Stimulated activated CD4-positive, alpha-beta T cell treated with anti-CD3 and anti-CD28 coated beads, Interleukin-4, amount 100 ng/mL, for 48 hours (primary cell): ENCODE measurements at places on chromosomes 4 and X.

GRCh38 chrX:153573984-153574383, 25.0 kb downstream of the CCNQ start:
- DNase-seq = no peak

GRCh38 chr4:83259586-83259985, 25.0 kb downstream of the COQ2 start:
- no peak for DNase-seq

- DNase-seq = no peak
These were observed 197.5 kb downstream of the CCNG2 start for GRCh38 chr4:77354550-77354949.

DNA sequence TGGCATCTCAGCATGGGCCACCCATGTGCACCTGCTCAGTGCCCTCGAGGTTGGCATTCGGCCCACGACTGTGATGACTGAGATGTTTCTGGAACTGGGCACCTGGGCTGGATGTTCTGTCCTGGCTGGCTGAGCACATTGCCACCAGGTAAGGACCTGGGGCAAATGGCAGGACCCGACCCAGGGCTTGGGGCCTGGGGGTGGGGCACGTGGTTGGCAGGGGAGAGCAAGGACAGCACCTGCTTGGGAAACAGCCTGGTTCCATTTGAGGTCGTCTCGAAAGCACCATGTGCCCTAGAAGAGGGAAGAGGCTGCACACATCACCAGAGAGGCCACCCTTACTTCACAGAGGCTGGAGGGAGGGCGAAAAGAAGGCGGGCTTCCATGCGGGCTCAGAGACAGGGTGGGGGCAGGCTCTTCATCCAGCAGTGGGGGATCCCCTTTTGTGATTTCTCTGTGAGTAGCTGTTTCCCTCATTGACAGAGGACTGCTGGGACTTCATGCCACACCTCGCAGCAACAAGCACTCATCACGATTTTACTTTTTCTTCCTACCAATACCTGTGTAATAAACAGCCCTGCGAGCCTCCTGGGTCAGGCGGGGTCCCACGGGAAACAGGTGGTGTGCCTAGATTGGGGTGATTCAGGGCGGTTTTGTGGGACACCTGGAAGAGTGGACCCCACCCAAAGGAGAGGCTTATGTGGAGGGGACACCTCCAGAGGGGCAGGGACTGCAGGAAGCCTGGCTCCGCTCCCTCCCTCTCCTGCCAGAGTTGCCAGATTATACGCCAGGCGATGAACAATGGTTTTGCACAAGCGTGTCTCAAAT, 12.0 kb downstream of the TMEM187 start:
- DNase-seq = no peak

- no peak for DNase-seq
These were observed 5.1 kb upstream of the KCNIP4 start for GRCh38 chr4:21953653-21954052.

GRCh38 chrX:149807747-149808458, 26.2 kb downstream of the MAGEA9 start:
- DNase-seq = no peak

- no peak for DNase-seq
These were observed 82.5 kb downstream of the BMP3 start for GRCh38 chr4:81113024-81113423.

GRCh38 chrX:96979766-96980165, 96.1 kb downstream of the RPA4 start:
- no peak for DNase-seq

GRCh38 chr4:1784789-1785591, 8.1 kb upstream of the FGFR3 start:
- DNase-seq = no peak

GRCh38 chr4:37759833-37760232, 66.7 kb upstream of the PGM2 start:
- no peak for DNase-seq

DNA sequence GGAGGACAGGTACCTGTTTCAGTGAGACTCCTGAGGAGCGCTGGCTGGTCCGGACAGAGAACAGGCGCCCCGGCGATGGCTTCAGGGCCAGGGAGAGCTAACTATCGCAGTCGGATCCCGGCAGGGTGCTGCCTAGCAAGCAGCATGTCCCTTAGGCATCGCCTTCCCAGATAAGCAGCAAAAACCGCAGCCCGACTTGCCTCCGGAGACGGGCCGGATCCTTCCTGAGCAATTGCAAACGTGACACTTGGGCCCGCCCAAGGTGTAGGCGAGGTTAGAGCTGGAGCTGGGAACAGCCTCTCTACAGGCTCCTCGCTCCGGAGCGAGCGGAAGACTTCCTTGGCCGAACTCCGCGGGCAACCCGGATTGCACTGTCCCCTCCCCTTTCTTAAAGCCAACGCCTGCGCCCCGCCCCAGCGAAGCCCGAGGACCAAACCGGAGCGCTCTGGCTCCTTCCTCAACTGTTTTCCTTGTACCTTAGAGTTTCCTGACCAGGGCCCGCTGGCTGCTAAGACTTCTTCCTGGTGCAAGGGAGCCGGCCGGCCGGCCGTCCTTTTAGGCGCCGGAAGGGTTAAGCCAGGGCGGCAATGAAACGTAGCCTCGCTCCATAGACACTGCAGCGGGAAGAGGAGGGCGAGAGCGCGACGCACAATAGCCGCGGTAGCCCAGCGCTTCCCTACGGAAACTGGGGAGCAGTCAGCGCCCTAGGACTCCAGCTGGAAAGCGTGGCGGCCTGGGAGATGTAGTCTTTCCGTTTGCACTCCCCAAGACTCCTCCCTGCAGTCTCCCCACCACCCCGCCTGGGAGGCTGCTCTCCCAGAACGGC, at the start of gene OPHN1:
Gene OPHN1, minus strand, starts transcription at position 341 of the 826 bp plus-strand sequence. CDS start 475 bp downstream, outside the sequence.
- peak; percentile 5 for DNase-seq

DNA sequence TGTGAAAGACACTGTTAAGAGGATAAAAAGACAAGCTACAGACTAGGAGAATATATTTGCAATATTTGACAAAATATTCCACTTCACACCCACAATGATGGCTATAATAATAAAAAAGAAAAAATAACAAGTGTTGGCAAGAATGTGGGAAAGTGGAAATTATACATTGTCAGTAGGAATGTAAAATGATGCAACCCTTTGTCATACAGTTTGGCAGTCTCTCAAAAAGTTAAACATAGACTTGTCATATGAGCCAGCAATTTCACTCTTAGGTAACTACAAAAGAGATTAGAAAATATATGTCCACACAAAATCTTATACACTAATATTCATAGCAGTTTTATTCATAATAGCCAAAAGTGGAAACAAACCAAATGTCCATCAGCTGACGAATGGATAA, 5.2 kb upstream of the RADX start:
- DNase-seq = no peak

GRCh38 chr4:185143601-185143969, 519 bp downstream of the SLC25A4 start:
- no peak for DNase-seq

- DNase-seq = no peak
These were observed 17.1 kb upstream of the GPRIN3 start for GRCh38 chr4:89324671-89325070.

GRCh38 chr4:23572382-23572781, 317.5 kb downstream of the PPARGC1A start:
- DNase-seq = no peak

GRCh38 chr4:177285953-177286352, 23.7 kb upstream of the NEIL3 start:
- DNase-seq = no peak

DNA sequence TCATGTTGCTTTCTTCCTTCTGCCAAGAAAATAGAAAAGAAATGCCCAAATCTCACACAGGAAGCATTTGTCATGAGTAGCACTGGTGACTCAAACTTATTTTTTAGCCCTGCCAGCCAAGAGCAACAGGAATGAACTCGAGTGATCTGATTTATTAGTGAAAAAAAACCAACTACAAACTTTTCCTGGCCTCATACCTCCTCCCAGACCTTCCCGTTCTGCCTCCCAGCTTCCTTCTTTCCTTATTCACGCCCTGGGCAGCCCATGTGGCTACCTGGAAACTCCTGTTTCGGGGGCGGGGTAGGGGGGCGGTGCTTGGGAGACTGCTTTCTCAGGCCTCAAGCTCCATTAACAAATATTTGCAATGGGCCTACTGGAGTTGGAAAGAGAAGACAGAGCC, 178.5 kb downstream of the NHS start:
- DNase-seq = no peak

DNA sequence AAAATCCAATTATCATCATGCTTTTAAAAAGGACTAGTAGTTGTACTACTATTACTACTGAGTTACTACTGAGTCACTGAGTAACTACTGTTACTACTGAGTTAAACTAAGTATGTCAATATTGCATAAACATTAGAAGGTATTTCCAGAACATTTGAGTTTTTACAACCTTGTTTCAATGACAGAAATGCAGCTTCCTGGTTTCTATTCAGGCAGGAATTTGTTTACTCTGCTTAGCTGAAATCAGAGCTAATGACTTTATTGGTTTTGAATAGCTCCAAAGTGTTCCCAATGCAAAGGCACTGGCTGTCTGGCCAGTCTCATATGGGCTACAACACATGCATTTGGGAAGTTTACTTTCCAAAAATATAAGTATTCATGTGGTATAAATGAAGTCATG, 12.0 kb downstream of the RPS6KA6 start:
- DNase-seq = no peak

DNA sequence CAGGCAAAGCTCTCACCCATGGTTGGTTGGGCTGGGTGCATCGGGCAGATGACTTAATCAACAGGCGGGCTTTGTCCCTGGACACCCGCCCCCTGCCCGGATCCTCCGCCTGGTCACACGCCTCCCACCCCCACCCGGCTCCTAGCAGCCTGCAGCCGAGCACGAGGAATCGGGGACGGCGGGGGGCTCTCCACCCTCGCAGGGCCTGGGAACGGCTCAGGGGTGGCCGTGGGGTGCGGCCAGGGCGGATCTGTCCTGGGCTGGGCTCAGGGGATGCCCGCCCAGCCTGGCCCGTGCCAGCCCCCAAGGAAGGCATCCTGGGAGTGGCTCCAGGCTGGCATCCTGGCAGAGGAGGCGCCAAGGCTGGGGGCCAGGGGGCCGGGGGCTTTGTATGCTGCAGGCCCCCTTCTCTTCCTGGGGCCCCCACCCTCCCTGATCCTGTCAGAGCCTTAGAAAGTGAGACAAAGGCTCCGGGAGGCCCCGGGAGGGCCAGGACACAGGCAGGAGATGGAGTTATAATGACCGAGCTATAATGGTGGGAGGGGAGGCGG, 32.5 kb upstream of the FGFR3 start:
- no peak for DNase-seq

DNA sequence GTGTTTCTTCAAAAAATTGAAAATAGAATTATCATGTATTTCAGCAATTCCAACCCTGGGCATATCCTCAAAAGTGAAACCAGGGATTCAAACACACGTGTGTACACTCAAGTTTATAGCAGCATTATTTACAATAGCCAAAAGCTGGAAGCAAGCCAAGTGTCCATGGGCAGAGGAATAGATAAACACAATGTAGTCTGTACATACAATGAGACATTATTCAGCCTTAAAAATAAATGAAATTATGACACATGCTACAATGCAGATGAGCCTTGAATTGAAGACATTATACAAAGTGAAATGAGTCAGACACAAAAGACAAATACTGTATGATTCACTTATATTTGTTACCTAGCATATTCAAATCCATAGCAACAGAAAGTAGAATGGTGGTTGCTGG, 853.4 kb downstream of the STIM2 start:
- no peak for DNase-seq

- DNase-seq = peak; percentile 0
These were observed 418.2 kb downstream of the STIM2 start for GRCh38 chr4:27278615-27279375.

- DNase-seq = no peak
These were observed 119.4 kb upstream of the FAM9B start for GRCh38 chrX:9153300-9153699.

GRCh38 chr4:92399032-92399431, 95.3 kb downstream of the GRID2 start:
- DNase-seq = no peak

DNA sequence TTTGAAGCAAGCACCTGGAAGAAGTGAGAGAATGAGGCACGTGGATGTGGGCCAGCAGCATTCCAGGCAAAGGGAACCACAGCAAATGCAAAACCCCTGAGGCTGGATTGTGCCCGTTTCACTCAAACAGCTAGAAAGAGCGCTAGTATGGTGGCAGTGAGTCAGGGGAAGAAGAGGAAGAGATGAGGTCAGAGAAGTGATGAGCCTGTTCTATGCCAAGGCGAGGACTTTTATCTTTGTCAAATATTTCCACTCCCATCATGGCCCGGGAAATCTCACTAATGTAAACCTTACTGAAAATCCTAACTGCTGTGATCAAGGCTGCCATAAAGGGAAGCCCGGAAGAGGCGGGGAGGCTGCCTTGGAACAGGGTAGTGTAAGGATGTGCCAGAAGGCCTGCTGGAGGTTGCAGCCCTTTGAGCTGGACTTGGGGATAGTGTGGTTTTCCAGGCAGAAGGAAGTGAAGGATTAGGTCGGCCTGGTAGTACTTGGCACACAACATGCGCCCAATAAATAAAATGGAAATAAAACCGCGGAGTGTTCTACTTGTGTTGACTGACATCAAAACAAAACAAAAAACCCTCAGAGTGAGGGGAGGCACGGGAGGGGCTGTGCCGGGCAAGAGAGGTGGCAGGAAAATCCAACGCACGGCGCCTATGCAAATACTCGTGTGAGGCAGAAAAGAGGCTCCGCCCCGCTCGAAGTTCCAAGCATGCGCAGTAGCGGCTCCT, 1.2 kb upstream of the CDK16 start:
- no peak for DNase-seq

DNA sequence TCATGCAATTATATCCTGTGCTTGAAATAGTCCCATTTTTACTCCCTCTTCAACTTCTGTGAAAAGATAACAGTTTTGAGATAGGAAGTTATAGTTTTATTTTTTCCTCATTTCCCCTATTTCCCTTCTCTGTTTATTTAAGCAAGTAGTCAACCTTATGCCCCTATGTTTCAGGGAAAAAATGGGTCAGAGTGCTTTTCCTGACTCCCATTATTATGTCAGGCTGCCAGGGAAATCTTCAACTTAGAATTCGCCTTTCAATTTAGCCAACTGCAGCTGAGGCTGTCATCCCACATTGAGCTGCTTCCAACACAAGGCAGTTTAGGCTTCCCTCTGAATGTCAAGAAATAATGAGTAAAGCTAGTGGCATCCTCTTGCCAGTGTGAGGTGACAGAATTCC, 42.3 kb downstream of the NXT2 start:
- no peak for DNase-seq
